Neural crest cell (in vitro differentiated cells): ENCODE measurements at places on chromosomes 2 and 18. TPM values are rescaled to one million over a fixed set of nuclear protein-coding genes. Genes with fewer than 3 reads are reported as not detected.
A peak's percentile ranks its signal among the peaks of the same experiment; 100 is the strongest.

DNA sequence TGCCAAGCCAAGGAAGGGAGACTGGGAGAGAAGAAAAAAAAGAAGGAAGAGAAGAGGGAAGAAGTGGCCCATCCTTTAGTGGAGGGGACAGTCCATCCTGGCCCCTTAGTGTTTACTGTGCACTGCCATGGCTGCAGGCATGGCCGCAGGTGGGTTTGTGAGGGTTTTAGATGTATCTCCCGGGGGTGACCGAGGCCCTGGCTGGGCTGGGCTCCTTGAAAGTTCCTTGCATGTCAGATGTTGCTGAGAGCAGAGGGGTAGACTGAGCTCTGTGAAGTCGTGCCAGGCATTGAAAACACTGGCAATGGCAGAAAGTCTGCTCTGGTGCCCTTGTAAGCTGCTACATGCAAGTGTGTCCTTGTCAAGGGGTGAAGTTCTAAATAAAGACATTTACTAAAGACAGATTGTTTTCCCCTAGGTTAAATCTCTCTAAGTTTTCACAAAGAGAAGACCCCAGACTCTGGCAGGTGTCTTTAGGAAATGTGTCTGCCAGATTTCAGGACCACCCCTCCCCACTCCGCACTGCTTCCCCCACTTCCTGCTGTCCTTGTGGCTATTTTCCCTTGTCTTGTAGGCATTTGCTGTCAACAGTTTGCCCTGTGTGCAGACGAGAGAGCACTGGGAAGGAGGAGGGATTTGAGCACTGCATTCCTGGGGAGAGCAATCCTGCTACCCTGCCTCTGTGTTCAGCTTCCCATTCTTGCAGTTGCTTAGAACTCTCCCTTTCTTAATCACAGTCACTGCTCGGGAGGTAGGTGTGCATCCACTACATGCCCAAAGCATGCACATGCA is 68.4 kb downstream of the ACOXL start:
- no peak for DNase-seq
- no peak overlapping the region for H3K4me3 ChIP-seq
- H3K27ac ChIP-seq: no peak overlapping the region
- H3K27me3 ChIP-seq: no peaks in the 10 kb centered on the region
- H3K4me1 ChIP-seq: peaks cover 4% of the 10 kb centered on the region

- no peak overlapping the region for H3K27ac ChIP-seq
- peaks cover 3% of the 10 kb centered on the region for H3K27me3 ChIP-seq
- H3K36me3 ChIP-seq: no peaks in the 10 kb centered on the region
Measured at GRCh38 chr2:168961450-168962229, 60.5 kb downstream of the G6PC2 start.

GRCh38 chr18:68757126-68757525 is 40.8 kb upstream of the CCDC102B start:
- H3K4me1 ChIP-seq: no peaks in the 10 kb centered on the region
- H3K27me3 ChIP-seq: no peaks in the 10 kb centered on the region
- H3K36me3 ChIP-seq: peaks cover 7% of the 10 kb centered on the region
- DNase-seq: no peak

DNA sequence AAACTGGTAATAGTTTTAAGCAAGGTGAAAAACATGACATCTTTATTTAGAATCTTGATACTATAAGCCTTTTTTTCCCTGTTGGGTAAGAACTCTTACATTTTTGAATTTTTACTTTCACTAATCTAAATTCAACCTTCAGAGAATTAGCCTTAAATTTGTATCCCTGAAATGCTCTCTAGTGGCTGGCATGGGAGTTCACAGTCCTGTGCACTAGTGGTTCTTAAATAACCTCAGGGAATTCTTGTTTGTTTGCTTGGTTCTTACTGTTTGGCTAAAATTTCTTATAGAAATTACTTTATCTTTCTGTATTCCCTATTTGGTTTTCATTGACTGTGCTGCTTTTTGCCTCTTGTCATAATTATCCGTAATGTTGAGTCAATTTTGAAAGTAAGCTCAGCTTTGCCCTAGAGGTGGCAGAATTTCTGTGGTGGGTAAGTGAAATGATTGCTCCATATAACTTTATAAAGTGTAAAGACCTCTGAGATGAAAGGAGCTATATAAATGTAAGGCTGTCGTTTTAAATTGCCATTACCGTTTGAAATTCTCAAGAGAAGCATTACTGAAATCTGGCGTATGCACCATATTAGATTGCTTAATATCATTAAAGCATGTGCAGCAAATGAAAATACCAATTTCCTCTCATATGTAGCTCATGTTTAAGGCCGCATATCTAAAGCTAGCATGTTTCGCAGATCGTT is 391.3 kb upstream of the FIGN start:
- H3K36me3 ChIP-seq: peaks cover 3% of the 10 kb centered on the region
- no peak overlapping the region for H3K27ac ChIP-seq

GRCh38 chr2:120511536-120511935 is 165.6 kb downstream of the INHBB start:
- H3K27ac ChIP-seq: peak overlapping the region; percentile 87
- peaks cover 44% of the 10 kb centered on the region for H3K27me3 ChIP-seq
- peaks cover 33% of the 10 kb centered on the region for H3K4me1 ChIP-seq
- peak; percentile 43 for DNase-seq
- no peaks in the 10 kb centered on the region for H3K36me3 ChIP-seq
- H3K4me3 ChIP-seq: peak overlapping the region; percentile 67

GRCh38 chr2:202418027-202418426 is 41.9 kb downstream of the BMPR2 start:
- no peaks in the 10 kb centered on the region for H3K27me3 ChIP-seq
- H3K36me3 ChIP-seq: no peaks in the 10 kb centered on the region
- H3K4me1 ChIP-seq: peaks cover 23% of the 10 kb centered on the region
- H3K27ac ChIP-seq: no peak overlapping the region
- H3K4me3 ChIP-seq: no peak overlapping the region

DNA sequence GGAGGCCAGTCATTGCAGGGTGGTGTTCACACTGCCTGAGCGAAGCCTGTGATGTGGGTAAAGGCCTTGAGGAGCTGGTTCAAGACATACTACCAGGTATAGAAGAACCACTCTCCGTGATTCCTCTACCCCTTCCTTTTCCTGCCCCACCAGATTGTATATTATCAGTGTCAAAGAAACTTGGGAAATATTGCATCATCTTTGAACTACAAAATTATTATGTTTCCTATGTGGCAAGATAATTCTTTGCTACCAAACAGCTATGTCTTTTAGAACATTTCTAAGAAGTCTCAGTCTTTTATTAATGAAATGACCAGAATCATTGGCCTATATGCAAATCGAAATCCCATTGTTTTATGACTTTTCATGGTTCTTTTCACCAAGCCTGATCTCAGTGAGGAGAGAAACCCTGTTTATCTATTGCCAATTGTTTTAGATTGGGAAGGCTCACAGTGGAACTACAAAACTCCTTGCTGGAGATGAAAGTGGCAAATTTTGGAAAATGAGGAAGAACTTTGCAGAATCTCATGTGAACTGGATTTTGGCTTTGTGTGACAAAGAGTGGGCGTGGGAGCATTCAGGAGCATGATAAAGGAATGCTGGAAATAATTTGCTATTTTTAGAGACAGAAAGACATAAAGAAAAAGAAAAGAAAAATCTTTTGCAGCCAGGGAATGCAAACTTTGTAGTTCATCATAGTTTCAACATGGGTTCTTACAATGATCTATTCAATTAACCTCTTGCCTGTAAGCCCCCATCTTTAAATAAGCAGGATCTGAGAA is 286.9 kb downstream of the INSIG2 start:
- no peak overlapping the region for H3K4me3 ChIP-seq
- H3K27ac ChIP-seq: no peak overlapping the region
- H3K27me3 ChIP-seq: peaks cover 44% of the 10 kb centered on the region
- no peaks in the 10 kb centered on the region for H3K36me3 ChIP-seq
- no peak for DNase-seq

GRCh38 chr2:163182764-163183354 is 344.3 kb upstream of the KCNH7 start:
- H3K4me3 ChIP-seq: no peak overlapping the region
- H3K27ac ChIP-seq: no peak overlapping the region
- DNase-seq: no peak
- H3K27me3 ChIP-seq: no peaks in the 10 kb centered on the region
- no peaks in the 10 kb centered on the region for H3K36me3 ChIP-seq

GRCh38 chr2:8378016-8378810 is 303.6 kb upstream of the ID2 start:
- H3K4me1 ChIP-seq: peaks cover 21% of the 10 kb centered on the region
- H3K36me3 ChIP-seq: no peaks in the 10 kb centered on the region
- no peak overlapping the region for H3K27ac ChIP-seq
- H3K4me3 ChIP-seq: no peak overlapping the region
- H3K27me3 ChIP-seq: no peaks in the 10 kb centered on the region

DNA sequence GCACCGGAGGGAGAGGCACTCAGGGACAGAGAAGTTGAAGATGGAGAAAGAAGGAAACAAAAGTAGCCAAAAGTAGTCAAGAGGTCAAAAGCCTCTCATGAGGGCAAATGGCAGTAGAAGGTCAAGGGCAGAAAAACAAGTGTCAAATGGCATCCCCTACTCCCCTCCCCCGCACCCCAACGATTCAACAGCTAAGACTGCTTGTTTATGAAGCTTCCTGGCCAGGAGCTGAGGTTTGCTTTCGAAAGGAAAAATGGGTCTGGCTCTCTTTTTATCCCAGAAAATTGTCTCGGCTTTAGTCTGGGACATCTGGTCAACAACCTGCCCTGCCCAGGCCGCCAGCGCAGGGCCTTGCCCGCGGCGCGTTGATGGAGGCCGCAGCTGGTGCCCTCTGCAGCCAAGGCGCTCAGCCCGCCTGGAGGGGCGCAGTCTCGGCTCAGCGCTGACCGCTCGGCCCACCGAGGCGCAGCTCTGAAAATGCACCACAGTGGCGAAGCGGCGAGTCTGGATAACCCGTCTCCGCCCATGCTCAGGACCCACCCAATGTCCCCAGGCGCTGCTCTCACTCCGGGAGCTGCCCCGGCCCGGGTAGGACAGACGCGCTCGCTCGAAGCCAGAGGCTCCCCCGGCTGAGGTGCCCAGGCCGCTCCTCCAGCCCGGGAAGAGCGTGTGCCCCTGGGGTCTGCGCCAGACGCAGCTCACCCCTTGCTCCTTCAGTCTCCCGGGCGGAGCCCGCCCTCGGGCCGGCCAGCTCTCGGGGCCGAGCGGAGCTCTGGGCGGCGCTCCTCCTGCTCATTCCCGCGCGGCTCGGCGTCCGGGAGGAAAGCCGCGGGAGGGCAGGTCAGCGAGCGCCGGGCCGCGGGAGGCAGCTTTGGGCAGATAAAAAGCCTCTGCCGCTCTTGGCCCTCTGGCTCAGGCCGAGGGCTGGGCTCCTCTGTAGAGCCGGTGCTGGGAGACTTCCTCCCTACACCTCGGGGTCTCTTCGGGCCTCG is 1.8 kb upstream of the TBR1 start:
- DNase-seq: peak; percentile 55
- H3K4me1 ChIP-seq: peaks cover 42% of the 10 kb centered on the region
- peaks cover 7% of the 10 kb centered on the region for H3K36me3 ChIP-seq
- H3K4me3 ChIP-seq: peak overlapping the region; percentile 69
- H3K27ac ChIP-seq: no peak overlapping the region
- peaks cover 80% of the 10 kb centered on the region for H3K27me3 ChIP-seq

GRCh38 chr2:216235462-216235861 is 126.3 kb downstream of the XRCC5 start:
- DNase-seq: no peak
- no peak overlapping the region for H3K4me3 ChIP-seq
- H3K27ac ChIP-seq: no peak overlapping the region
- no peaks in the 10 kb centered on the region for H3K27me3 ChIP-seq

GRCh38 chr2:241391892-241392665 is 36.0 kb downstream of the FARP2 start:
- no peak overlapping the region for H3K27ac ChIP-seq
- peaks cover 17% of the 10 kb centered on the region for H3K4me1 ChIP-seq
- no peak overlapping the region for H3K4me3 ChIP-seq
- DNase-seq: no peak

- no peak overlapping the region for H3K27ac ChIP-seq
- H3K4me1 ChIP-seq: no peaks in the 10 kb centered on the region
- H3K4me3 ChIP-seq: no peak overlapping the region
Measured at GRCh38 chr2:86249579-86250391, 50.5 kb downstream of the MRPL35 start.

Gene IL36A
- not detected in 2 replicates for total RNA-seq

Gene CNRIP1
- 36.6 and 37.3 TPM in 2 replicates for total RNA-seq

Gene ZSWIM2
- not detected in 2 replicates for total RNA-seq

Gene TPO
- total RNA-seq: not detected in 2 replicates

Gene DCC
- 10.1 and 11.3 TPM in 2 replicates for total RNA-seq

Gene CCDC74B
- 12.6 and 13.9 TPM in 2 replicates for total RNA-seq

Gene MYCN
- 144 and 149 TPM in 2 replicates for total RNA-seq

Gene UCN
- total RNA-seq: 1.6 and 1.9 TPM in 2 replicates

Gene TUBA4B
- not detected in 2 replicates for total RNA-seq

Gene GFPT1
- 30.0 and 35.2 TPM in 2 replicates for total RNA-seq

Gene GKN2
- not detected in 2 replicates for total RNA-seq

Gene FOXI3
- 0.12 TPM in 1 of 2 replicates, not detected in the other for total RNA-seq

Gene SPHKAP
- total RNA-seq: not detected in 2 replicates

Gene C18orf32
- 32.0 and 34.3 TPM in 2 replicates for total RNA-seq
